ENCODE measurements at places on chromosomes 6 and 20.

DNA sequence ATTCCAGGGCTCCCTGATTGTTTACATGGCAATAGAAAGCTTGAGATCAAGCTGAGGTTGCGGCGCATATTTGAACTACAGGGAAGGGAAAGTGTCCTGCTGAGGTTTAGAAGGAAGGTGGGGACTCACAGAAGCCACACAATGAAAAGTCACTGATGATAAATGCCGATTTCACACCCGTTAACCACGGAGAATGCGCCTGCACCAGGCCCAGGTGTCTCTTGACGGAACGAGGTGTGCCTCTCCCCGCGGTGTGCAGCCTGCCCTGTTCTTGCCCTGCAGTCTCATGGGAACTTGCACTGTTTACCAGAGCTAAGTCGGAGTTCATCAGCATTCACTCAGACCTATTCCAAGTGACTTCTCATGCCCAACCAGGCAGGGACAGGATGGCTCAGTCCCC, 90.3 kb downstream of the LY86 start:
- no peak for DNase-seq

- DNase-seq, result no peak
Measured at GRCh38 chr20:3819411-3820047, 818 bp upstream of the AP5S1 start.

GRCh38 chr20:62860924-62861691, 514 bp downstream of the TCFL5 start:
- DNase-seq, result no peak

DNA sequence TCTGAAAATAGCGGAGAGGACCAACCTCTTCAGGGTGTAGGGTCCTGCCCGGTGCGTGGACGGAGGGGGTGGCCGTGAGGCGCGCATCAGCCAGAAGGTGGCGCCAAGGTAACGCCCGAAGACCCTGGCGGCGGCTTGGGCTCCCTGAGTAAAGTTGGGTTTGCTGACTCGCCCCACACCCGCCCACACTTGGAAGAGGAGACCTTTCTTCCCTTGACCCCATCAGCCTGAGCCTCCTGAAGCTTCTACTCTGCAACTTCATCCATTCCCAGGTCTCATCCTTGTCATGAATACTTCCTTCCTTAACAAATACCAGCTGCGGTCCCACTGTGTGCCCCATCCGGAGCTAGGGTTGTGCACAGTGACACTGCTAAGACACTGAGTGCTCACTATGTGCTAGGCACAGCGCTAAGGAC, 14.6 kb downstream of the CD40 start:
- DNase-seq, result no peak

GRCh38 chr6:125910527-125910926, 46.0 kb upstream of the HINT3 start:
- no peak for DNase-seq

GRCh38 chr6:18997375-18997826, 610.3 kb downstream of the RNF144B start:
- DNase-seq, result no peak

DNA sequence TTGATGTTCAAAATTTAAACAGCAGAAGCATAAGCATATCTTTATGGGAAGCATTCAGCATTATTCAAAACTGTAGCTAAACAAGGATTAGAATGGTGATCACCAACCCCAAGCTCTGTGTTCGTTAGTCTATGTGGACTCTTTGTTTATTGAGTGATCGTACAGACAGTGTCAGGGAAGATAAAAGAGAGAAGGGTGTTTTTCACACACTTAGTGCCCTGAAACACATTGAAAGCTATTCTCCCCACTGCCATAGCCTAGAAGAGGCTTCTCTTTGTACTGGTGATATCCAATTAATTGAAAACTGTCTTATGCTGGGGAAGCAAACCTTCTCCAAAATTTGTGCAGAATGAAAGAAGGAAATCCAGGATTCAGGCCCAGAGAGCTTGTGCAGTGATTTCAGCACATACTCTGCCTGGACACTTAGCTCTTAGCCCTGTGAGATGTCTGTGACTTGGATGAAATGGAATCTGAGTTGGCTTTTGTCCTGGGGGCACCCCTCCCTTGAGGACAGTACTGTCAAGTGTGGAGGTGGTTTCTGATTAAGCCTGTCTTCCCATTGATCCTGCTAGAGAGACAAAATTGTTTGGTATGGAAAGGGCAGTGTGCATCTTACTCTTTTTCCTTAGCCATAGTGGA, 125.7 kb upstream of the MTHFD1L start:
- DNase-seq, result no peak

GRCh38 chr6:90251295-90251992, 45.2 kb downstream of the BACH2 start:
- no peak for DNase-seq

- DNase-seq, result no peak
Measured at GRCh38 chr6:7239590-7239948, 73.4 kb downstream of the SSR1 start.

- DNase-seq, result no peak
Measured at GRCh38 chr6:40077315-40077714, 143.1 kb upstream of the MOCS1 start.

- no peak for DNase-seq
Measured at GRCh38 chr6:39085129-39085797, 29.7 kb downstream of the SAYSD1 start.

GRCh38 chr6:37713529-37714119, 15.9 kb upstream of the MDGA1 start:
- DNase-seq, result no peak

GRCh38 chr20:53829255-53829723, 235.7 kb upstream of the ZNF217 start:
- DNase-seq, result no peak

GRCh38 chr6:78251931-78252330, 599.1 kb downstream of the MEI4 start:
- DNase-seq, result no peak

DNA sequence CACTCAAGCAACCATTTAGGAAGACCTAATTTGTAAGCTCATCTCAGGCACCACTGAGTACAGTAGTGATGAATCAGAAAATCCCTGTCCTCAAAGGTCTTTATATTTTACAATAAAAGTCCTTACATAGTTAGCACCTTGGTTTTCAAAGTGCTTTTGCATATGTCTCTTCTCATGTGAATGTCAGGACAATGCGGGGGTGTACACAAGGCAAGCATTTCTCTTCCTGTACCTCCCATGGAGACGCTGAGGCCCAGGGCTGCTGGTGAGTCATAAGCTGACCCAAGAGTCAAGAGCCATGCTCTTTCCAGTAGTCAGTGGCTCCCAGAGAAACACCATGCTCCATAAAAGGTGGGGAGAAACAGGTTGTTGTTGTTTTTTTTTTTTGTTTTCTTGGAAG, 174.0 kb downstream of the GJA10 start:
- DNase-seq, result no peak

GRCh38 chr6:81382852-81383251, 369.6 kb downstream of the TENT5A start:
- no peak for DNase-seq

- DNase-seq, result no peak
Measured at GRCh38 chr20:48789185-48789668, 38.6 kb downstream of the PREX1 start.

GRCh38 chr6:42782689-42783176, 881 bp downstream of the BICRAL start:
- peak; percentile 89 for DNase-seq

GRCh38 chr6:63516186-63516944, 55.9 kb upstream of the LOC128125822 start:
- DNase-seq, result no peak

DNA sequence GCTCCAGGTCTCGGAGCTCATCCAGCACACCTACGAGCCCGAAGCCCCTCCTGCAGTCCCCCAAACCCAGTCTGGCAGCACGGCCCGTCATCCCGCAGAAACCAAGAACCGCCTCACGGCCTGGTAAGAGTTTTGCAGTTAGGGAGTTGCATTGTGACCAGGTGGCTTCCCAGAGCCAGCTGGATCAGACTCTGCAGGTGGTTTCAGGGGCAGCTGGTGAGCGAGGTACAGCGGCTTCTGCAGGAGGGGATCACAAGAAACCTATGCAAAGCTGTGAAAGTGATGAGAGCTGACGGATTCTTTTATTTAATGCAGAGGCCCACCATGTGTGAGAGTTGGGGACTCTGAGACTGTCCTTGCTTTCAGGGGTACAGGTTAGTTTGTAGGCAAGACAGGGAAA, 45.9 kb upstream of the SCGN start:
- DNase-seq, result no peak

GRCh38 chr20:10454151-10454750, 19.1 kb downstream of the SLX4IP start:
- DNase-seq, result no peak

DNA sequence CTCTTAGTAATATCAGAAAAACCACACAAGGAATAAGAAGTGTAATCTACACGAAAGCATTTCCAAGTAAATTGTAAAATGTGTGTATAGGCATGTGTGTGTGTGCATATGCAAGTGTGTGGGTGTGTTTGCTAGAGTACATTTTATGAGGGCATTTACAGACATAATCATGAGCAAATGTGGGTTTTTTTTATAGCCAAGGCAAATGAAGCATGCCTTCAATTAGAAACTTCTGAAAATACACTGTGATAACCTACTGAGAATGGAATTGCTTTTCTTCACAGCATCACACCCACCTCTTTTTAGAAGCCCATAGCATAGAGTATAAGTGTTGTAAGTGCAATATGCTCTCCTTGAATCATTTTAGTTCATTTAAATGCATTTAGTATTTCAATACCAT, 1721.1 kb downstream of the GRIK2 start:
- no peak for DNase-seq

GRCh38 chr6:46454691-46455090, 36.6 kb downstream of the RCAN2 start:
- no peak for DNase-seq

- DNase-seq, result no peak
Measured at GRCh38 chr6:28506807-28507475, 8.7 kb downstream of the GPX6 start.

DNA sequence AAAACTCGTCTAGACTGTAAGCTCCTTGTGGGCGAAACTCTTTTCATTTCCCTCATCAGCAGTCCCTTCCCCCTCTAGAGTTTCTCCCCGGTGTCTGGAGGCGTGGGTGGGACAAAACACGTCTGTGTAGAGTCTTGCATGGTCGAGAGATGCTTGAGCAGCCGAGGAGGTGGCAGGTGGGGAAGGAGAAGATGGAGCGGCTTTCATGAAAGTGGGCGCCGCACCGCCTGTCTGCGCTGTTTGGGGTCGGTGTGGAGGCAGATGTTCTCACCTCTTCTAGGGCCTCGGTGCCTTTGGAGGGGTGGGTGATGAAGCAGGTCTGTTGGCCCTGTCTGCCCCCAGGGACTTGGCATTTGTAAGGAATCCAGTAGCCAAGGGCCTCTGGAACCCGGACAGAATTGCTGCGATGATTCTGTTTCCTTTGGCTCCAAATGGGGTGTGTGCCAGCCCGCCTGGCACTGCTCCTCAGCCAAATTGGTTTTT, 1.2 kb downstream of the BRPF3 start:
- DNase-seq, result no peak

DNA sequence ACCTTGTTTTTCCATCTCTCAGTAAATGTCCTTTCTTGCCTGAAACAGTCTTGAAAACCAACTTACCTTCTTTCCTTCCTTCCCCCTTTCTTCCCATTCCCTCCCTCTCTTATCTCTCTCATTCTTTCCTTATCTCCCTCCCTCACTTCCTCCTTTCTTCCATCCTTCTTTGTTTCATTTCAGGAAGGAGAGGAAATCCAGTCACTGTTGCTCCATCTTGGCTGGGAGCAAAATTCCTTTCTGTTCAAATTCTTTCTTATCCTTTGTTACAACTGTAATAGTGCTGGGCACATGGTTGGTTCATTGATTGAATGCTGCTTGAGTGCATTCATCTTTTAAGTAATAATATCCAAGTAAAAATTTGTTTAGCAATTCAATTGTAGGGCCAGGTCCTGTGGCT, 17.4 kb upstream of the TCP11 start:
- DNase-seq, result no peak

- no peak for DNase-seq
Measured at GRCh38 chr6:108091288-108091687, 16.7 kb upstream of the OSTM1 start.

DNA sequence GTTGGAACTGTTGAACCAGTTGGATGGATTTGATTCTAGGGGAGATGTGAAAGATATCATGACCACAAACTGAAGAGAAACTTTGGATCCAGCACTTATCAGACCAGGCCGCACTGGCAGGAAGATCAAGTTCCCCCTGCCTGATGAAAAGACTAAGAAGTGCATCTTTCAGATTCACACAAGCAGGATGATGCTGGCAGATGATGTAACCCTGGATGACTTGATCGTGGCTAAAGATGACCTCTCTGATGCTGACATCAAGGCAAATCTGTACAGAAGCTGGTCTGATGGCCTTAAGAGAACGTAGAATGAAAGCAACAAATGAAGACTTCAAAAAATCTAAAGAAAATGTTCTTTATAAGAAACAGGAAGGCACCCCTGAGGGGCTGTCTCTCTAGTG, 72.8 kb upstream of the CDYL start:
- no peak for DNase-seq

- DNase-seq, result no peak
Measured at GRCh38 chr6:16273256-16273655, 34.9 kb downstream of the GMPR start.

DNA sequence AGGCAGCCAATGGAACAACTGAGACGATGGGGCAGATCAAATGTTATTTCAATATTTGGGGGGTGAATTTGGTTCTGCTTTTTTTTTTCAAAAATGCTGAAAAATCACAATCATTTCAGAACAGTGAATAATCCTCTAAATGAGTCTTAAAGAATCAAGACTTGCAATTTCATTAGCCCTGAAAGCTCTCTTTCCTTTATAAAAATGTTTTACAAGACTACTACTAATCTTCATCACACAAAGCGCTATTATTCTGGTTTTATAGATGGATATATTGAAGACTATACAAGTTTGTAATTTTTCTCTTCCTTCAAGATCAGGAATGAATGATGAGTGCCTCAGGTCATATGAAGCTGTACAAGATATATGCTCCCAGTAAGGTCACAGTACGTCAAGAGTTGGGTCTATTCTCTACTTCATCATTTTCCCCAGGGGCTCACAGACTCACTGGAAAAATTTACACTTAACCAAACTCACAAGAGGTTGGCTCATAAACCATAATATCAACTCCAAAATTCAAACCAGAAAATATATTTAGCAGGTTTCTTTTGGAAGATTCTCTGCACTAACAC, 19.5 kb downstream of the RNF24 start:
- no peak for DNase-seq

GRCh38 chr6:101722991-101723579, 329.6 kb downstream of the GRIK2 start:
- no peak for DNase-seq

DNA sequence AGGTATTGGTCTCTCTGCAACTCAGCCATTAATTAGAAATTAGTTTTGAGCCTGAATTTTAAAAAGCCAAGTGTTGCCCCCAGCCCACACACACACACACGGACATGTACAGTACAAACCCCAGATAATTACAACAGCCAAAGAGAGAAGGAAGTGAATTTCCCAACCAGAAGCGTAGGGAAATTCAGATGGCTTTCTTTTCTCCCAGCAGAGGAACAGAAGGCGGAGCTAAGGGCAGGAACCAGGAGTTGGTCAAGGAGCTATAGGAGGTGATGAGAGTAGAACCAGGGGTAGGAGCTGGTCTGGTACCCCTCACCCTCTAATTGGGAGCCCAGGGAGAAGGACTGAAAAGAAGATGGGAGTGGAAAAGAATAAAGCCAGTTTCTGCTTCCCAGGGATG, 3.9 kb upstream of the ZBTB9 start:
- DNase-seq, result no peak
